ENCODE measurements at places on chromosomes 2 and 18.

GRCh38 chr2:75556679-75557366 is 3.9 kb downstream of the EVA1A start:
- no peak for DNase-seq

- peak; percentile 100 for DNase-seq
Observed at GRCh38 chr2:110101280-110101844, 14.3 kb downstream of the MALL start.

GRCh38 chr2:43905371-43905803 is 66.6 kb downstream of the ABCG8 start:
- no peak for DNase-seq

DNA sequence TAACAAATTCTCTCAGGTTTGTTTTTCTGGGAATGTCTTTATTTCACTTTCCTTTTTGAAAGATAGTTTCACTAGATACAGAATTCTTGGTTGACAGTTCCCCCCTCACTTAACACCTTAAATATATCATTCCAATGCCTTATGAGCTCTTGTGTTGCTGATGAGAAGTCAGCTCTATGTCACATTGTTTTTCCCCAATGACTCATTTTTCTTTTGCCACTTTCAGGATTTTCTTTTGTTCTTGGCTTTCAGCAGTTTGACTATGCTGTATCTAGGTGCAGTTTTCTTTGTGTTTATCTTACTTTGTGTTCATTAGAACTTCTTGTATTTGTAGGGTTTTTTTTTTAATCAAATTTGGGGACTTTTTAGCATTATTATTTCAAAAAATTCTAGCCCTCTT is 5.6 kb upstream of the RALBP1 start:
- DNase-seq: no peak

GRCh38 chr18:48735681-48736255 is 196.9 kb downstream of the CTIF start:
- DNase-seq: no peak

- DNase-seq: no peak
Observed at GRCh38 chr18:34864836-34865497, 154.9 kb downstream of the DTNA start.

GRCh38 chr2:157822993-157823392 is 53.1 kb downstream of the ACVR1 start:
- DNase-seq: peak; percentile 28

GRCh38 chr2:102258025-102258385 is 53.4 kb upstream of the IL1RL1 start:
- DNase-seq: no peak

DNA sequence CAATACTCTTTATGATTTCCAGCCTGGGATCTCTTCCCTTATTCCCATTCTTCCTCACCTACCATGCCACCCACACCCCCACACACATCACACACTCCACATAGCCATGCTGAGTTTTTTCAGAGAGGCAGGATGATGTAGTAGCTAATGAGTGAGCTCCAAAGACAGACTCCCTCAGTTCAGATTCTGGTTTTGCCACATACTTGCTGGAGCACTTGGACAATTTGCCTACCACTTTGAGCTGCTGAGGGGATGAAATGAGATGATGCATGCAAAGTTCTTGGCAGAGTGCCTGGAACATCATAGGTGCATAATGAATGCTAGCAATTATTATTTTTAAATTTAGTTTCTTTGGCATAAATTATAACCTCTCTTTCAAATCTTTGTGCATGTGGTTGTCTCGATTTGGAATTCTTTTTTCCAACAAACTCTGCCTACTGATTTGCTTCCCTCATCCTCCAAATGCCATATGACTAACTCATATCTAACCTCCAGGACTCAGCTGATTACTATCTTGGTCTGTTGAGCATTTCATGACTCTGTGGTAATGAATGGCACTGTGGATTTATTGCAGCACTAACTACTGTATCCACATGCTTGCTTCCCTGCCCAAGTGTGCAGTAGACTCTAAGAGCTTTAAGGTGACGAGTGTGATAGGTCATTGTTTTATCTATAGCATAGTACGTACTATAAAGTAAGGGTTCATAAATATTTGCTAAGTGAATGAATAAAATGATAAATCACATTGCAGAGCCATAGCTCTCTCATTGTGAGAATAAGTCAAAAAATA is 99.1 kb downstream of the TACR1 start:
- peak; percentile 93 for DNase-seq

DNA sequence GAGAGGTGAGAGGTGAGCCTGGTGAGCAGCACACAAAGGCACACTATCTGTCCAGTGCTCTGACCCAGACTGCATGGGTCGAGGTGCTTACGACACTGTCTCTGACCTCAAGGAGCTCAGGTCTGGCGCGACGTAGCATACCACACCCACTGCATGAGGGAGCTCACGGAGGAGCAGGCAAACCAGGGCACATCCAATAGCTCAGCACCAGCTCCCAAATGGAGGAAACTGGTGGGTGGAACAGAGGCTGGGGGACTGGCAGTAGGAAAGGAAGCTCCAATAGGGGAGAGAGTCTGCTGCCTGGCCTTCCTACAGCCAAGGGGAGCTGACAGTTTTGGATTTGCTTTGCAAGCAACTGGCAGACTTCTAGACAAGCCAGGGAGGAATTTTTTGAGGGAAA is 36.3 kb downstream of the CELF4 start:
- DNase-seq: no peak

DNA sequence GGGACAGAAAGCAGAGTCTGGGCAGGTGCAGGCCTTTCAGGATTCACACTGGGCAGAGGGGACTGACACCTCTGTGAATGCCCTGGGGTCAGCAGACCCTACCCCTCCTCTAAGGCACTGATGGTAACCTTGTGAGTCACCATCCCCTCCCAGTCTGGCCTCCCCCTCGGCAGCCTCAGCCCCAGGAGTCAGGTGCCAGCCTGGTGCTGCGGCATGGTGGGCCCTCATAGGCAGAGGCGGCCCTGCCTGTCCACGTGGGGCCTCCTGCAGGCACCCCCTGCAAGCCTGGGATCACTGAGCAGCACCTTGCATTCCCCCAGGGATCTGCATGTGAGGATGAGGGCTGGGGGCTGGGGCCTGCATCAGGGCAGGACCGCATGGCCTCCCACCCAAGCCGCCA is 4.8 kb upstream of the GPR17 start:
- no peak for DNase-seq

DNA sequence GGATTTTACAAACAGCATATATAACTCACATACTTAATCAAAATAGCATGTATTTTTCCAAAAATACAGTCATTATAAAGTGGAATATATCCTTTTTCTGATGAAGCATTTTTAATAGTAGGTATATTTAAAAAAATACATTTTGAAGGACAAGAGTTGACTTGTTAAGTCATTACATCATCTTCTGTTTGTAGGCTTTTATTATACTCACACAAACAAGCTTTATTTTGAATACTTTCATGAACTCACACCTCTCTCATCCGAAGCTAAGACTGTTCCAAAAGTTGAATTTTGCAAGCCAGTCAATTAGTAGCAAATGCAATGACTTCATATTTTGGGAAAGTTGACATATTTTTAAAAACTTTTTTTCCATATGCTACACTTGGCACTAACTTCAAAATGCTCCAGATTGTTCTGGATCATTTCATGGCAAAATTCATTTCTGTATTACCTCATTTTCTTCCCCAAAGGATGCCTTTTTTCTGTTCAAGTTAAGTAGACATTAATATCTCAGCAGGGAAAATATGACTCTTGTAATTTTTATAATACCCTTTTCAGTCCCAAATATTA is 68.5 kb upstream of the WDR75 start:
- no peak for DNase-seq

- peak; percentile 56 for DNase-seq
Observed at GRCh38 chr2:170493426-170494097, 221.6 kb upstream of the SP5 start.

GRCh38 chr2:240650254-240650965 is 25.1 kb downstream of the GPR35 start:
- no peak for DNase-seq

- no peak for DNase-seq
Observed at GRCh38 chr18:8625461-8626092, 16.3 kb downstream of the RAB12 start.

DNA sequence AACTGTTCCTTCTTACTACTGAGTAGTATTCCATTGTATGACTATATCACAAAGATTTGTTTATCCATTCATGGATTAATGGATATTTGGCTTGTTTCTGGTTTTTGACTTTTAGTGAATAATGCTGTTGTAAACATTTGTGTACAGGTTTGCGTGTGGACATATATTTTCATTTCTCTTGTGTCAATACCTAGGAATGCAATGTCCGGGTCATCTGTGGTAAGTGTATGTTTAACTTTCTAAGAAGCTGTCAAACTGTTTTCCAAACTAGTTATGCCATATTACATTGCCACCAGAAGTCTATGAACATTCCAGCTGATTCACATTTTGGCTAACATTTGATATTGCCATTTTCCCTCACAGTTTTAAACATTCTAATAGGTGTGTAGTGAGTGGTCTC is 29.1 kb upstream of the SLC16A14 start:
- DNase-seq: peak; percentile 34

DNA sequence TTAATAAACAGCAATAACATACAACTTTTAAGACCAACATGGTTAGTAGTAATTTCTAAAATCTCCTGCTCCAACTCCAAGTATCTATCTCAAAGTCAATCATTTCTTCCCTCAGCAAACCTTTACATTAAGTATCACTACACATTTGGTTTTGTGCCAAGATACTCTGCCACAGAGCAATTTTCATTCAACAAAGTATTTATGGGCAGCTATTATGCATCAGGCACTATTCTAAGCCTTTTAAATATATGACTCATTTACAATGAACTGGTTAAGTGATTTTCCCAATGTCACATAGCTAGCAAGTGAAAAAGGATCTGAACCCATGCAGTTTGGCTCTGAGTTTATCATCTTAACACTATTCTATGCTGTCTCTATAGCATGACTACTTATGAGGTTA is 264.3 kb downstream of the NOL4 start:
- no peak for DNase-seq

GRCh38 chr2:118095610-118096009 is 7.3 kb downstream of the INSIG2 start:
- no peak for DNase-seq

DNA sequence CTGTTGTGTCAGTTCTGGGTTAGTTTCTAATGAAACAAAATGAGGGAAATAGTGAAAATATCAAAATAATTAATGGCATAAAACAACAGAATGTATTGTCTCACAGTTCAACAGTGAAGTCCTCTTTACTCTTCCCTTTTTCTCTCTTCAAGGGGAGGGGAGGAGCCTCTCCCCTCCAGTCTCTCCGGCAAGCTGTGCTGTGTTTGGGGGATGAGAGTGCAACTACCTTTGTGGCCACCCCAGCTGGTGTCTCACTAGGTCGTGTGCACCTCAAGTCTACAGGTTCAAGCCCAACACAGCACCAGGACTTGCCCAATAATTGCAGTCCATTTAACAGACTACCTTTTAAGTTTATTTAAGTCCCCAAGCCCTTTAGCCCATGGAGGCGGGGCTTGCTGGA is 271.7 kb upstream of the DOK6 start:
- no peak for DNase-seq

DNA sequence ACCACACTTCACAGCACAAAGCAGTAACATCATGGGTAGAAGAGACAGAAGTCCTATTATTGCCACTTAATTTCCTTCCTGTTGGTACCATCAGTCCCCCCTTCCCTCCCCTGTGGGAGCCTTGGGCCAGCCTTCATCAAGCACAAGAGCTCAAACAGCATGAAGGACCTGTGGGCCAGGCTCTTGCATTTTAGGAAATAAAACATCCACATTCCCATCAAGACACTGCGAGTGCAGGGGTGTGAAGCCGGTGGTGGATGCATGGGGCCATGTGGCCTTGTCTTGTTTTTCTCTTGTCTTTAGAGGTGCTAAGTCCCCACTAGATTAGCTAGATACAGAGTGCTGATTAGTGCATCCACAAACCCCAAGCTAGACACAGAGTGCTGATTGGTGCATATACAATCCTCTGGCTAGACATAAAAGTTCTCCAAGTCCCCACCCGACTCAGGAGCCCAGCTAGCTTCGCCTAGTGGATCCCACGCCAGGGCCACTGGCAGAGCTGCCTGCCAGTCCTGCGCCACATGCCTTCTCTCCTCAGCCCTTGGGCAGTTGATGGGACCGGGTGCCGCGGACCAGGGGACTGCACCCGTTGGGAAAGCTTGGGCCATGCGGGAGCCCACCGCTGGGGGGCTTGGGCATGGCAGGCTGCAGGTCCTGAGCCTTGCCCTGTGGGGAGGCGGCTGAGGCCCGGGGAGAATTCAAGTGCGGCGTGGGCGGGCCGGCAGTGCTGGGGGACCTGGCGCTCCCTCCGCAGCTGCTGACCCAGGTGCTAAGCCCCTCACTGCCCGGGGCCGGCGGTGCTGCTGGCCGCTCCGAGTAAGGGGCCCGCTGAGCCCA is 14.7 kb upstream of the PXDN start:
- DNase-seq: no peak

- DNase-seq: peak; percentile 67
Observed at GRCh38 chr18:3104190-3105054, 91.5 kb upstream of the LPIN2 start.

DNA sequence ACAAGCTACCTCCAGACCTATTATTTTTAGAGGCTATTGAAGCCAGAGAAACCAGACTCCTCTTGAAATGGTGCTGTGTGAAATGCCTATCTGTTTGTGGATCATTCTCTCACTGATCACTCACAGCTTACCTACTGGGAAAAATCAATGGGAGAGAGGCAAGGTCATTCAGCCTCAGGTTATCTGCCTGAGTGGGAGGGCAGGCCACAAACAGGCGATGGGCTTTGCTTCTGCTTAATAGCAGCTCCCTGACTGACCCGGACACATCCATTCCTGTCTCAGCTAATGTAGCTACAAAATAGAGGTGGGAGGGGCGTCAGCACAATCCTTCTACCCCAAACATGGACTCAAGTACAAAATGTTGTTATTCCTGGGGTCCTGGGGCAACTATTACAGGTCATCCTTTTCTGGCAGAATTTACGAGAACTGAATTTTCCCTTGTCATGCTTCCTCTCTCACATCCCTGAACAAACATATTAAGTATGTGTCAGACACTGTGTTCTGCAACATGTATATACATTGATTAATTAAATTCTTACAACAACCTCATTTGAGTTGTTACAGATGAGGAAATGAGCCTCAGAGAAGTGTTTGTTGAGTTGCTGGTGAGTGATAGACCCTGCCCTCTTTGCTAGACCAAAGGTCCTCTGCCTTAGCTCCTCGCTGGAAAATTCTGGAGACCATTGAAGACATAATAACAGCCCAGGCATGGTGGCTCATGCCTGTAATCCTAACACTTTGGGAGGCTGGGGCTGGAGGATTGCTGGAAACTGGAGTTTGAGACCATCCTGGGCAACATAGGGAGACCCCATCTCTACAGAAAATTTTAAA is 60.5 kb downstream of the CDK15 start:
- DNase-seq: no peak

DNA sequence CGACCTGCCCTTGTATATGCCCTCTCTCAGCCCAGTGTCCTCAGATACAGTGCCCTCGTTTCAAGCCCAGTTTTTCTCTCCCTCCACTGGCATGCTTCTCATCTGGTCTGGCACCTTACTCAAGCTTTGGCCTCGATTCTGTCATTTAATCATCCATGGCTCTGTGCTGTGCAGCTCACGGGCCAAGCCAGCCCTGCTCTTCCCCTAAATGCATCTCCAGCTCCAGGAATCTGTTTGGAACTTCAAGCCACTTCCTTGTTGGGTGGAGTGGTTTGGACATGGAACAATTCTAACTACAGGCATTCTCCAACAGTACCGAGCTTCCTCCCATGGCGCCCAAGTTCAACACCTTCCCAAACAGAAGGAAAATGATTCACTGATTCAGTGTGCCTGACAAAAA is 76.7 kb upstream of the ZNF397 start:
- no peak for DNase-seq

All from EL (cell line).